ENCODE measurements at places on chromosomes 5 and 9.

- DNase-seq: no peak
These were observed 2.3 kb upstream of the PTGDS start for GRCh38 chr9:136974817-136975535.

DNA sequence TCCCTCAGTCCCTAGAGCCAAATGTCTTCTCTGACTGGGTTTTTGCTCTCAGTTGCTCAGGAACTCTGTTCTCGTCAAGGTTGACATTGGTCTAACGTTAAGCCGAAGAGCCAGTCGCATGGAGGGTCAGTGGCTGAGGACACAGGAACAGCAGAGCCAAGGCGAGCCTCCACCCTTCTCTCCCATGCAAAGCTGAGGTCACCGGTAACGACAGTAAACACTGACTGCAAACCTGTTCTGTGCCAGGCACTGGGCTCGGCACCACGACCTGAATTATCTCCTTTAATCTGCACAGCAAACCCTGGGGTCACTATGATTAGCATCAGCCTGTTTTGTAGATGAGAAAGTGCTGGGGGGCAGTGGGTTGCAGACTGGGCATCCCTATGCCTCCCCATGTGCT is 171.0 kb downstream of the COL23A1 start:
- no peak for DNase-seq

GRCh38 chr9:13387734-13388067 is 108.2 kb upstream of the MPDZ start:
- no peak for DNase-seq

DNA sequence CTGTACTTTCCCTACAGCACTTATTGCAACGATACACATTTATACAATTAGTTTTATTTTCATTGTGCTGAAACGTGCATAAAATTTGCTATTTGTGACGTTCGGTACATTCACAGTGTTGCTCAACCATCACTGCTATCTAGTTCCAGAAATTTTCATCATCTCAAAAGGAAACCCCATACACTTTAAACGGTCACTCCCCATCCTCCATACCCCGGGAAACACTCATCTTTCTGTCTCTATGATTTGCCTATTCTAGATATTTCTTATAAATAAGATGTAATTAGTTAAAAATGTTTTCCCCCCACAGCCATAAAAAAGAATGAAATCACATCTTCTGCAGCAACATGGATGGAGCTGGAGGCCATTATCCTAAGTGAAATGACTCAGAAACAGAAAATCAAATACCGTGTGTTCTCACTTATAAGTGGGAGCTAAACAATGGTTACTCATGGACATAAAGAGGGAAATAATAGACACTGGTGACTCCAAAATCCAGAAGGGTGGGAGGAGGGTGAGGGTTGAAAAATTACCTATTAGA is 40.2 kb upstream of the TEX48 start:
- no peak for DNase-seq

DNA sequence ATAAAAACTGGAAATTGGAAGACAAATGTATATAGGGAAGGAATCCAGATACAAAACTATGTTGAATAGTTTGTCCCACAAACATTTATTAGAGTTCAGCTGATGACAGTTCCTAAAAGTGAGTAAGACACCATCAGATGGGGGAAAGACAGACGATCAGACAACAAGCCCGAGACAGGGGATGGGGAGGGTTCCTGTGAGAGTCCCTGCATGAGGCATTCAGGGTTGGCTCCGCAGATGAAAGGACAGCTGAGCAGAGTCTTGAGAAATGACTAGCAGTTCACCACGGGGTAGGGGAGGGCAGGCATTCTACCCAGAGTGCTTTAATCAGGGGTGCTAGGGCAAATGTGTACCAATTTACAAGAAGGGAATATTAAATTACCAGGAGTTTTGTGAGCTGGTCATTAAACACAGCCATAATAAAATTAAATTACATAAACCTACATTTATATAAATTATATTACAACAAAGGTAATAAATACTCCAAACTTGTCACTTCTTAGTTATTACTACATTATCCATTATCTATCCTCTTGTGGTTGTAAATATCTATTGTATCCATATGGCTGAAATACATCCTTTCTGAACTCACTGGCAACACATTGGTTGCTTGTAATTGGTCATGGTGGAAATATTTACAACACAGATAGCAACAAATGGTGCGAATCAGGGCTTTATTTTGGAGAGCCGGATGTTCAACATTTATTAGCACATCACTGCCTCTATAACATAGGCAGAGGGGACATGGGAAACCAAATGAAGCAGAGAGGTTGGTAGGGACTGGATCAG is 27.8 kb downstream of the TNFSF15 start:
- DNase-seq: no peak

- DNase-seq: no peak
These were observed 340.5 kb downstream of the ARHGEF28 start for GRCh38 chr5:73966451-73966850.

DNA sequence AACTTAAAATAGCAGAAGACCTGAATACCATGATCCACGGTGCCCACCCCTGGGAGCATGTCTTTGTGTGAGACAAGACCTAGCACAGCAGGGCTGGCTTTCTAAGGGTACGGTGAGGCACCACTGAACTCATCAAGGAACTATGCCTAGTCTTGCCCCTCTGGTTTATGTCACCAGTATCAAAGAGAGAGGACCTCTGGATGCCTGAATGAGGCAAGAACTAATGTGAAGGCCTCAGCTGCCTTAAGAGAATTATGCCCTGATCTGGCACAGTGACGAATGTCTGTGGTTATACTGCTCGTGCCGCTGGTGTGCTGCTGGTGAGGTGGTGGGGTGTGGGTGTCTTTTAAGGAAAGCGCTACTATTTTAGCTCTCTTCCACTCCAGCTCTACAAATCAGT is 23.0 kb downstream of the NREP start:
- no peak for DNase-seq

DNA sequence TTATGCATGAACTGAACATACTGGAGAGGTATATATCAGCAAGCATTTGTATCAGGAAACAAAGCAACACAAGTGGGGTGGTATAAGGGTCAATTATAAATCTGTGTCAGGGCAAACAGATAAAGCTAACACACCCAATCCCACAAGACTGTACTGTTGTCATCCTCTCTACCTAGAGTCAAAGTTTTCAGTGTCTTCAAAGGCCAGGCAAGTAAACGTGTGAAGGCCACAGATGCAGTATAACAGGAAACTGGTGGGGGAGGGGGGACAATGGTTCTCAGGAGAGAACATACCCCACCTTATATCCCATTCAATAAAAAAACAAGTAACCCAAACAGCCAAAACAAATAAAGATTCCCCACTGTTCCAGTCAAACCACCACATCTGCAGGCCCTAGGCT is 22.1 kb downstream of the ELP1 start:
- DNase-seq: no peak

All from central memory CD8-positive, alpha-beta T cell (primary cell).